ENCODE measurements at places on chromosomes 5 and 9. TPM values are rescaled to one million over a fixed set of nuclear protein-coding genes. Genes with fewer than 3 reads are reported as not detected.

GRCh38 chr5:82850393-82850792, 226.8 kb downstream of the TMEM167A start:
- no peaks in the 10 kb centered on the region for H3K36me3 ChIP-seq
- no peak for DNase-seq
- H3K4me1 ChIP-seq = no peaks in the 10 kb centered on the region
- no peak overlapping the region for H3K27ac ChIP-seq

DNA sequence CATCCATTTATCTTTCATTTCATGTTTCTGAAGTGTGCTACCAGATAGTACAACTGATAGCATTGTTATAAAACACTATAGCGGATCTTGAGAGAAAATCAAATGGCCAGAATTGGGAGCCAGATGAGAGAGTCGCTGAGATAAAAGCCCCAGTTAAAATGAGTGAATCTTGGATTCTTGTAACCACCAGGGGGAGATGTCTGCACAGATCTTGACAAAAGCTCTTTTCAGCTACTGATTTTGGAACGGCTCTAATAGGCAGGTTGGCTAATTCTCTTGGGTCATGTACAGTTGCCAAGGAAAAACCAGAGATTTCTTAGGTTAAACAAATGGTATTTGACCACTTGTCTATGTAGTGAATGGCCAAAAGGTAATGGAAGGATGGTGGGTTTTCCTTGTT, 21.7 kb downstream of the F2RL2 start:
- peaks cover 3% of the 10 kb centered on the region for H3K27me3 ChIP-seq
- no peaks in the 10 kb centered on the region for H3K4me1 ChIP-seq
- DNase-seq = no peak
- no peak overlapping the region for H3K27ac ChIP-seq
- H3K36me3 ChIP-seq = no peaks in the 10 kb centered on the region

DNA sequence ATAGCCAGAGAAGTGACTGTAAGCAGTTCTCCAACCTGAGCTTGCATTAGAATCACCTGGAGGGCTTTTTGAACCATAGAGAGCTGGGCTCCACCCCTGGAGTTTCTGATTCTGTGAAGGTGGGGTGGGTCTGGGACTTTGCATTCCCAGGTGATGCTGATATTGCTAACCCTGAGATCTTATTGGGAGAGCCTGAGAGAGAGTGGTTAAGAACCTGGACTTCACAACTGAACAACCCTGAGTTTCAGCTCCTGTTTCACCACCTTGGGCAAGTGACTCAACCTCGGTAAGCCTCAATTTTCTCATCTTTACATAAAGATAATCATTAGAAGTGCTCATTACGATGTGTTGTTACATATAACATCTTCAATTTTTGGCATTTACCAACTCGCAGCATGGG, 498.6 kb downstream of the EBF1 start:
- H3K36me3 ChIP-seq = no peaks in the 10 kb centered on the region
- peaks cover 14% of the 10 kb centered on the region for H3K4me1 ChIP-seq
- no peak overlapping the region for H3K27ac ChIP-seq
- no peaks in the 10 kb centered on the region for H3K27me3 ChIP-seq
- DNase-seq = no peak

GRCh38 chr5:40474250-40474649, 205.5 kb upstream of the PTGER4 start:
- H3K27ac ChIP-seq = no peak overlapping the region
- no peaks in the 10 kb centered on the region for H3K36me3 ChIP-seq
- H3K4me1 ChIP-seq = no peaks in the 10 kb centered on the region

- no peaks in the 10 kb centered on the region for H3K36me3 ChIP-seq
- peaks cover 7% of the 10 kb centered on the region for H3K4me1 ChIP-seq
- H3K27me3 ChIP-seq = no peaks in the 10 kb centered on the region
These were observed 144.2 kb upstream of the RAI14 start for GRCh38 chr5:34511915-34512314.

DNA sequence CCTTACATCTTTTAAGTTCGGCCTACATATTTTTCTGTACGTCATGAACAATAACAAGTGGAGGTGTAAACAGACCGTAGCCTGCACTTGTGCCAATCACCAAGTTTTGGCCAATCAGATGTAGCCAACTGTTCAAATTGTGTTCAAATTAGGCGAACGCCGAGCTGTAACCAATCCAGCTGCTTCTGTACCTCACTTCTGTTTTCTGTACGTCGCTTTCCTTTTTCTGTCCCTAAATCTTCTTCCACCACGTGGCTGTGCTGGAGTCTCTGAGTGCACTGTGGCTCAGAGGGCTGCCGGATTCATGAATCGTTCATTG, 26.4 kb downstream of the TRIM14 start:
- DNase-seq = no peak
- H3K36me3 ChIP-seq = no peaks in the 10 kb centered on the region
- no peak overlapping the region for H3K4me3 ChIP-seq
- no peak overlapping the region for H3K27ac ChIP-seq

DNA sequence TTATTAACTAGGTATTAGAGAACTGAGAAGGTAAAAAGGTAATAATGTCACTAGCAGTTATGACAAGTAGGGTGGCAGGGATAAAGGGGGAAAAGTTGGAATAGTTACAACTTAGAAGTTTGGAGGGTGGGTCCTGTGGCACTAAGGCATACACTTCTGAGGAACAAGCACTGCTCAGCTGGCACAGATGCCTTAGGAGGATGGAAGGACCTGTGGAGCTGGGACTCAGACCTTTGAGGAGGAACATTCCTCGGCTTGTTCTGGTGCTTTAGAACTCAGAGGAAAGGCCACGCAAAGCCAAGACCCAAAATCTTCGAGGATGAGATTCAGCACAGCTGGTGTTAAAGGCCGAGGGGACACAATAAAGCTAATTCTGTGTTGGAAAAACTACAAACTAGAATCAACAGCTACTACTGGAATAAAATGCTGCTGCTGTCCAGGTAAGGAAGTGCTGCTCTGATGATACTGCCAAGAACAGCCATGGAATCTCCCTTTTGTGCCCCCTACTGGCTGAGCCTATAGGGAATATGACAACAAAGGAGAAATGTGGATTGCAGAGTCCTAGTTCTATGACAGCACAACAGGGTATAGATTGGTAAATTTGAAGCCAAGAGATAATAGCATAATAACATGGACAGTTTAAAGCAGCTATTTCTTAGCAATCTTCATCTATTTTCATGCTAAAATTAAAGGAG, 126.7 kb downstream of the SLC25A46 start:
- no peak overlapping the region for H3K4me3 ChIP-seq
- no peaks in the 10 kb centered on the region for H3K4me1 ChIP-seq
- H3K36me3 ChIP-seq = no peaks in the 10 kb centered on the region
- H3K27me3 ChIP-seq = no peaks in the 10 kb centered on the region

AJM1 gene
- 7.7 TPM for total RNA-seq

LCN10 gene
- 9.6 TPM for total RNA-seq

PCDHGC5 gene
- total RNA-seq = 2.9 TPM

Measured in left ventricle myocardium inferior (tissue), 1 donor.